ENCODE measurements at places on chromosomes 4 and X.

DNA sequence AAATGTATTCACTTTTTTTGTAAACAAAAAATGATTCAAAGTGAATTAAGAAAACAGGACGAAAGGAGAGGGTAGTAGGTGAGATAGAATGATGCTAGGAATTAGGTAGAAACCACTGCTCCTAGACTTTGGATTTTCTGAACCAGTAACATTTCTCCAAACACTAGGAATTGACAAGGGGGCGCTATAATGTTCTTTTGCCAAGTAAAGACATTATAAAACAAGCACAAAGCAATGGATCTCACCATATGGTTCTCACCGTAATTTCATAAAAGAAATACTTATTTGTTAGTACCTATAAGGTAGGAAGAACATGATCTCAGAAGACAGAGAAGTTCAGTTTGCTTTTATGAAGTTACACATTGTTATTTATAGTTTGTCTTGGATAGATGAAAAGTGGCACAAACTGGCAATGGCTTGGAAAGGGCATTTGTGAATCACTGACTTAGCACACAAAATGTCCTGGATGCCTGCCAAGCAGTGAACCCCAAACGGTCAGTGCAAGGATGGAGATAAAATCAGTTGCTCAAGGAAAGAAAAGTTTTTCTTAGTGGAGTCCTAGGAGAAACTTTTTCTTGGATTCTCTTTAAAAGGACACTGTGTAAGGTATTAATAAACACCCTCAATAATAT is 8.1 kb upstream of the TBC1D1 start:
- no peak for DNase-seq

DNA sequence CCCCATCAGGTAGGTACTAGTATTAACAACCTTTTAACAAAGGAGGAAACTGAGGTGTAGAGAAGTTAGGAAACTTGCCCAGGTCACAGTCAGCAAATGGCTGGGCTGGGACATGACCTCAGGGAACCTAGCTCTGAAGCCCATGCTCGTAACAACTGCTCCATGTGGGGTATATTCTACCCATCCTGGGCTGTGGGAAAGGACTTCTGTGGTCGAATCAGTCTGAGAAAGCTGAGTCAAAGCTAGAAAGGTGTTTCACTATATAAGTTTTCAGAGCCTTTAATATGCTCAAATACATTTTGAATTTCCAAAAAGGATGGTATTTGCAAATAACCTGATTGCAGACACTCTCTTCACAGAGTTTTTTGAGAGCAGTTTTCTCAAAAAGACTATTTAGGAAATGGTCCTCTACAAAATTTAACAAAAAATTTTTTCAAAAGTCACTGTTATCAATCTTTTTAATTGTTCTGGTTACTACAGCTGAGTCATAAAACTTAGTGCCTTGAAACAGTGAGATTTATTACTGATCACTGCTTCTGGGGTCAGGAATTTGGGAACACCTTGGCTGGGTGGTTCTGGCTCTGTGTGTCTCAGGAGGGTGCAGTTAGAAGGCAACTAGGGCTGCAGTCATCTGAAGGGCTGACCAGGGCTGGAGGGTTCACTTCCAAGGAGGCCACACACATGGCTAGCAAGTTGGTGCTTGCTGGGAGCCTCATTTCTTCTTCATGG is 53.6 kb downstream of the NSG1 start:
- no peak for DNase-seq

DNA sequence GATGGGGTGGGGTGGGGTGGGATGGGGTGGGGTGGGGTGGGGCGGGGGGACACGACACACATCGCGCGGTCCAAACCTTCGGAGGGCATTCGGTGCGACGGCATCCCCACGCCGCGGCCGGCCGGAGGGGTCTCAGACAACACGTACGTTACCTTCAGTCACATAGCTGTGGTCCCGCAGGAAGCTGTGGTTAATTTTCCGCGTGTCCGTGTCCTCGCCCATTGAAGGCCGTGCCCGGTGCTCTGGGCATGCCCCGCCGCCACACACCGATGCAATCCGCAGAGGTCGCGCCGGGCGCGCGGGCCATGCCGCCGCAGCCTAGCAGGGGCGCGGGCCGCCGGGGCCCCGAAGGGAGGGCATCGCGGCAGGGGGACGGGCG is 417 bp downstream of the PPP2R2C start:
- DNase-seq, result no peak

DNA sequence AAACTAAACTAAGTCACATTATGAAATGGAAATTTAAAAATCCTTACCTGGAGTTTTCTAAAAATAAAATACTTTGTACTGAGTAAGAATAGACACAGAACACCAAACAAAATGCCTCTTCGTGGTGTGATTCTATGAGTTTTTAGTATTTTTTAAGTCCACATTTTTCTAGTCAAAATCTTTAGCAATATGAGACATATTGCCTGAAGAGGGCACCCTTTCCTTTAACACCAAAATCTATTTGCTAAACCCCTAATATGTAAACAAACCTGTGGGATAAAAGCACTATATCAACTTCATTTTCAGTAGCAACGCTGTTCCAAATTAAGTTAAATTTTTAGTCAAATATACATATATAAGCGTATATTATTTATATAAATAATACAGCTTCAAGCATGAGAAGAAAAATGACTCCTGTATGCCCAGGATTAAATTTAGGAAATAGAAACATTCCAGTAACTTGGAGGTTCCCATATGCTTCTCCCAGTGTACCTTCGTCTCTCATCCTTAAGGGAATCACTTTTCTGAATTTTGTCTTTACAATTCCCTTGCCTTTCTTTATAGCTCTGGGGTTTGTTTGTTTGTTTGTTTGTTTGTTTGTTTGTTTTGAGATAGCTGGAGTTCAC is 23.0 kb upstream of the PGM2 start:
- no peak for DNase-seq

DNA sequence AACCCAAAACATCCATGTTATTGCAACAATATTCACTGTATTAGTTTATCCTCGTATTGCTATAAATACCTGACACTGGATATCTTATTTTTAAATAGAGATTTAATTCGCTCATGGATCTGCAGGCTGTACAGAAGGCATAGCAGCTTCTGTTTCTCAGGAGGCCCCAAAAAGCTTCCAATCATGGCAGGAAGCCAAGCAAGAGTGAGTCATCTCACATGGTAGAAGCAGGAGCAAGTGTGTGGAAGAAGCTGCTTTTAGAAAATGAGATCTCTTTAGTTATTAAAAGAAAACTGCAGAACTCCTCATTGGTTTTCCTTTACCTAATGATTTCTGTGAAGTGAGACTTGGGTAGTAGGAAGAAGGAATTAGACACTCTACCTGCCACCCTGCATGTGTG is 16.4 kb downstream of the ZNF732 start:
- DNase-seq, result no peak

GRCh38 chrX:12896935-12897334 is 9.5 kb upstream of the TLR8 start:
- no peak for DNase-seq

DNA sequence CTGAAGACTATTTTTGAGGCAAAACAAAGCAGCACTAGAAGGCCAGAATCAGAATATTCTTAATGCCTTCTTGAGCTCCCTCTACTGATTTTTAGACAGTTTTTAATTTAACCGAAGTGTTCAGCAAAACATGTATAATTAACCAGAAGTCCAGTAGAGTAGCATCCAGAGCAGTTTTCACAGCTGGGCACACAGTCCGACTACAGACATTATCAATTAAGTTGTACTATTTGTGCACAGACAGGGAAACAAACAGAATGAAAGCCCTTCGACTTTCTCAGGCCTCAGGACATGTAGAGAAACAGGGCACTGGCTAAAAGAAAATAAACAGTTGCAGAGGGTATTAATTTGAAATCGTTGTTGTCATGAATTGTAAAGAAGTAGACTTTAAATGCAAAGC is 11.9 kb downstream of the FSTL5 start:
- DNase-seq, result no peak

GRCh38 chr4:108536577-108536976 is 83.8 kb upstream of the RPL34 start:
- DNase-seq, result no peak

- no peak for DNase-seq
These were observed 139.9 kb downstream of the AFAP1 start for GRCh38 chr4:7799736-7800135.

GRCh38 chrX:105701310-105702052 is 120.9 kb upstream of the NRK start:
- DNase-seq, result no peak

DNA sequence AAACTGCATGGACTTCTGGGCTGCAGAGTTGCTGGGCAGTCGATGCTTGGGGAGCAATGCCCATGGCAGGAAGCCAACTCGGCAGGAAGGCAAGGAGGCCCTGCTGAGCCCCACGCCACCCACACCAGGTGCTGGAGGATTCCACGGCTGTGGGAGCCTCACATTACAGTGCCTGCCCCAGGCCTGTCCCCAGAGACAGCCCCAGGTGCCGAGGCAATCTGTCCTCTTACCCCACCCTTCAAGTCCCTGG is 53.9 kb downstream of the HMX1 start:
- DNase-seq, result no peak

DNA sequence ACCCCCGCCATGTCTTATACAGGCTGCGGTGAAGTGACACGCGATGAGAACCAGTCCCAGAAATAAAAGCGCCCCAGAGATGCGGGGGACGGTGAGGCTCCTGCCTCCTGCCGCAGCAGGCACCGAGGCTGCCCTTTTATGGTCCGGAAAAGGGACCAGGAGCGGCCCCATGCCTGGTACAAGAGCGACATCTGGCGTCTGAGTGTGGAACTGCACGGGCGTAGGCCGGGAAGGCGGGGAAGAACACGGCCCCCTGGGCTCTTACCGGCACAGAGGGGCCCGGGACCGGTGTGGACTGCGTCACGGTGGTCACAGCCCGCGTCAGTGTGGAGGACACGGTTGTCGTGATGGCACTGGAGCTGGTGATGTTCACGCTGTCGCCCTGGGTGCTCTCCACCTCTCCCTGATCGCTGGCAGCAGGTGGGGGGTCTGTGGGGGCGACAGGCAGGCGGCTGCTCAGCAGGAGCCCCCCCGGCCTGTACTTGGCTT is 8.9 kb upstream of the RENBP start:
- DNase-seq, result peak; percentile 57

GRCh38 chr4:139589336-139590018 is 33.5 kb upstream of the SETD7 start:
- DNase-seq, result no peak
